Ovary (tissue), 10 donors: ENCODE measurements at places on chromosomes 4 and X. TPM values are rescaled to one million over a fixed set of nuclear protein-coding genes. Genes with fewer than 3 reads are reported as not detected.
A peak's percentile ranks its signal among the peaks of the same experiment; 100 is the strongest.

The GYG2 gene
- 4.3 TPM for total RNA-seq

DNA sequence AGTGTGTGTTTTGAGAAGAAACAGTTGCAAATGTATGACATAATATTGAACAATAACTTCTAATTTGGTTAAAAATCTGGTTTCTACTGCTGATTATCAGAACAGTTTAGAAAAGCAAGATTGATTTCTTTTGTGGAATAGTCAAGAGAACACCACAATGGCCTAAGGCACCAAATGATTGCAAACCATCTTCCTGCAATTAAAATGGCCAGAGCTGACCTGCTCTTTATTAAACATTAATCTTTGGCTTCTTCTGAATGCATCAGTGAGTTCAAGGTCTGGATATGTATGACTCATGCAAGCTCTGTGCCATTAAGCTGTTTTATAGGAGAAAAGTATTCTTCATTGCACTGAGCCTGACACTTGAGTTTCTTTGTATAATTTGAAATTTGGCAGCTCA is 107.8 kb upstream of the PDHA2 start:
- no peak for DNase-seq

GRCh38 chr4:151429957-151430570 is 21.1 kb downstream of the FHIP1A start:
- no peak for DNase-seq

DNA sequence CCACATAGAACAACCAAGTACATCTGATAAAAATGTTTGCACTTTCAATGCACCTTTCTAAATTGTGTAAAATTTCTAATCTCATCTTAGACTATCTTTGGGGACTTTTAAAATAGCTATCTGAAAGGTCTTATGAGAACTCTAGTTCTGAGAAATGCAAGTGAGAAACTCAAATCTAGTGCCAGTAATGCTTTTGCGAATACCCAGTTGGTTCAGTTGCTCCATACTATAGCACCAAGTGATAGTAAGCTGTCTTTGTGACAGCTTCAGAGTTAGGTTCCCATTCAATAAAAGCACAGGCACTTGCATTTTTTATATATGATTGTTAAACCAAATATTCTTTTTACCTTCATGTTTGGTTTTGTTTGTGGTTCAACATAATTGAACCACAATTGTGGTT is 4.5 kb upstream of the ITM2A start:
- DNase-seq, result no peak

The CCSER1 gene
- total RNA-seq, result 8.3 TPM

DNA sequence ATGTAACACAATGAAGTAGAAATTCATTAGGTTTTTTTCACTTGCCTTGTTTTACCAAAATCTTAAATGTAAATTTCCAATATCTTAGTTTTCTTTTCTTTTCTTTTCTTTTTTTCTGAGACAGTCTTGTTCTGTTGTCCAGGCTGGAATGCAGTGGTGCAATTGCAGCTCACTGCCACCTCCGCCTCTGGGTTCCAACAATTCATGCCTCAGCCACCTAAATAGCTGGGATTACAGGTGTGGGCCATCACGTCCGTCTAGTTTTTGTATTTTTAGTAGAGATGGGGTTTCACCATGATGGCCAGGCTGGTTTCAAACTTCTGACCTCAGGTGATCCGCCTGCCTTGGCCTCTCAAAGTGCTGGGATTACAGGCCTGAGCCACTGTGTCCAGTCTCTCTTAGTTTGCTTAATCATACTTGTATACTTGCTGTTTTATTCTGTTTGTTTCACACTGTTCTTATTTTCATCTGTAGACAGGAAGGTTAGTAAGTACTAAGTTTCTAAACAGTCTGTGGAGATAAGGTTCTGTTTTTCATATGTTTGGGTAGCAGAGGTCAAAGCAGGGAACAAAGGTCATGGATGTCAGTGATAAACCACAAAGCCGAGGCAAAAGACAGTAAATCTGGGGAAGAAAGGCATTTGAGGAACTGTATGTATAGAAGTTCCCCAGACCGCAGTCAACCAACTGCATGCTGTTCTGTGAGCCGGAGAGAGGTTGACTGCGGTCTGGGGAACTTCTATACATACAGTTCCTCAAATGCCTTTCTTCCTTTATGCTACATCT is 129.1 kb downstream of the CBR4 start:
- DNase-seq, result no peak

The SPCS3 gene
- 63.8 TPM for total RNA-seq

GRCh38 chr4:166252487-166253402 is 379.7 kb downstream of the TLL1 start:
- DNase-seq, result no peak

The MTMR8 gene
- total RNA-seq, result 4.2 TPM

The STK32B gene
- total RNA-seq, result 2.2 TPM

The UGT8 gene
- total RNA-seq, result 4.5 TPM

DNA sequence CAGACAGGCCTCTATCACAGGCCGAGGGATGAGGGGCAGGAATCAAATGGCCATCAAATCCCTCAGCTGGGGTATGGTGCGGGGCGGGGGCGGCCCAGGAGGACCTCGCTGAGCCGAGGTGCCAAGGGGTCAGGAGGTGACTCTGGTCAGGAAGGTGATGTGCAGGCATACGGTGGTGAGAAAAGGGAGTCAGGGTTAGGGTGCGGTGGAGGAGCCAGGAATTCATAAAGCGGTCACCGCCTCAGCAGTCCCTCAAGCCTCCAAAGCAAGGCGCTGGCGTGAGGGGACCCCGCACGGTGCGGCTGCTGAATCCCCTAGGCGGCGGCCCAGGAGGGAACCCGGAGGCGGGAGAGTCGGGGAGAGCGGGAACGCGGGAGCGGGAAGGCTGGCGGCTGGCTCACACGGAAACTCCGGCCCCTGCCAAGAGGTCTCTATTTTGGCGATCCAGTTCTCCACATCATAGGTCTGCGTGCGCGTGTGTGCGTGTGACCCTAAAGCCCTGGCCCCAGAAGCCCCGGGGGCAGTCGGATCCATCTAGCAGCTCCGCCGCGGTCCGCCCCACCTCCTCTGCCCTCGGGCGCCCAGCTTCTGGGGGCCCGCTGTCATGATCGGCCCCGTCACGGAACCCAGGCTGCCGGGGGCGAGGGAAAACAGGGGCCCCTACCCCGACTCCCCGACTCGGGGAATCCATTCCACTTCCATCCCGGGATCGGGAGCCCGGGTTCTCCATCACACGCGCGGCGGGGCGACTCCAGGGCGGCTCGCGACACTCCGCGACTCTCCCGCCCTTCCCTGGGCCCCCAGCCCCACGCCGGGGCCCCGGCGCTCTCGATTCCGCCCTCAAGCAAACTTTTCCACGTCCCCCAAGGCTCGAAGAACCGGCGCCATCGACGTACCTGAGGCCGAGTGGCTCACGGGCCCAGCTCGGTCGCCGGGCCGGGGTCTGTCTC is 593 bp downstream of the ELF4 start:
- DNase-seq, result peak; percentile 51

DNA sequence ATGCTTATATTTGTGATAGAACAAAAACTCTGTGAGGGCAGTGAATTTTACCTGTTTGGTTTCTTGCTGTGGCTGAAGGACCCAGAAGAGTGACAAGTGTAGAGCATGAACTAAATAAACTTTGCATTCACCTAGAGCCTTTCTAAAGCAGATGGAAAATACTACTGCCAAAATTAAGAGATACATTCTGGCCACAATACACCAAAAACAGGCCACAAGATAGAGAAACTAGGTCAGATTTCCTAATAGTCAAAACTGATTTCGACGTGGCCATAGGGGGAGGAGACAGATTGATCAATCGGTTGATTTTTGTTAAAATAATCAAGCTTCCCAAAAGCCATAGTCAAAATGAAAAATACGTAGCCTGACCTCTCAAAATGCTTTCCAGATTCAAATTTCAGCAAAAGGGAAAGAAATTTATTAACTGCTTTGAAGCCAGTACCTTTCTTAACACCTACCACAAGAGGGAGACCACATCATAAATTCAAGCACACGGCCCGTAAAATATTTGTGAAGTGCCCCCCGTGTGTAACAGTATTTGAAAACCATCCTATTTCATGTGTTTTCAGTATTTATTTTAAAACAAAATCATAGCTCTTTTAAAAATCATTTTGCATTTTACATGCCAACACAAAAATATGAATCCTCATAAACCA is 132.4 kb downstream of the CORIN start:
- no peak for DNase-seq

- DNase-seq, result no peak
Observed at GRCh38 chr4:134533068-134533467, 331.5 kb upstream of the PABPC4L start.

The PAGE1 gene
- total RNA-seq, result not detected

- no peak for DNase-seq
Observed at GRCh38 chrX:5752831-5753230, 475.8 kb downstream of the NLGN4X start.

GRCh38 chr4:73589261-73589847 is 30.9 kb downstream of the RASSF6 start:
- DNase-seq, result no peak

The MGAT4D gene
- total RNA-seq, result not detected

- DNase-seq, result no peak
Observed at GRCh38 chrX:10288373-10288975, 131.7 kb downstream of the CLCN4 start.

DNA sequence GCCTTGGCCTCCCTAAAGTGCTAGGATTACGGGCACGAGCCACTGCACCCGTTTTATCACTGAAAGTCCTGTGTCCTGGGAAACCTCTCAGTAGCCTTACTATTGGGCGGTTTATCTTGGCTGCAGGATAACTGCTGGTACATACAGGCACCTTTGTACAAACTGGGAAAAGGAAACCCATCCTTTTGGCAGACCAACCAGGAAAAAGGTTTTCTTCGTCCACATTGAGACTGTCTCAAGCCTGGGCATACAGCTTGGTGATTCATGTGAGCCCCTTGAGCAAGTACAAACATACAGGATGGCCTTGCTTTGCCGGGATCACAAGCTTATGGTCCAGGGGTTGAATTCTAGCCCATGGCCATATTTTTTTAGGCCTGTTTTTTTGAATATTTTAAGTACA is 32.8 kb downstream of the RWDD4 start:
- peak; percentile 4 for DNase-seq

GRCh38 chr4:88320224-88320779 is 35.9 kb upstream of the PPM1K start:
- no peak for DNase-seq

The CLNK gene
- 0.10 TPM for total RNA-seq

DNA sequence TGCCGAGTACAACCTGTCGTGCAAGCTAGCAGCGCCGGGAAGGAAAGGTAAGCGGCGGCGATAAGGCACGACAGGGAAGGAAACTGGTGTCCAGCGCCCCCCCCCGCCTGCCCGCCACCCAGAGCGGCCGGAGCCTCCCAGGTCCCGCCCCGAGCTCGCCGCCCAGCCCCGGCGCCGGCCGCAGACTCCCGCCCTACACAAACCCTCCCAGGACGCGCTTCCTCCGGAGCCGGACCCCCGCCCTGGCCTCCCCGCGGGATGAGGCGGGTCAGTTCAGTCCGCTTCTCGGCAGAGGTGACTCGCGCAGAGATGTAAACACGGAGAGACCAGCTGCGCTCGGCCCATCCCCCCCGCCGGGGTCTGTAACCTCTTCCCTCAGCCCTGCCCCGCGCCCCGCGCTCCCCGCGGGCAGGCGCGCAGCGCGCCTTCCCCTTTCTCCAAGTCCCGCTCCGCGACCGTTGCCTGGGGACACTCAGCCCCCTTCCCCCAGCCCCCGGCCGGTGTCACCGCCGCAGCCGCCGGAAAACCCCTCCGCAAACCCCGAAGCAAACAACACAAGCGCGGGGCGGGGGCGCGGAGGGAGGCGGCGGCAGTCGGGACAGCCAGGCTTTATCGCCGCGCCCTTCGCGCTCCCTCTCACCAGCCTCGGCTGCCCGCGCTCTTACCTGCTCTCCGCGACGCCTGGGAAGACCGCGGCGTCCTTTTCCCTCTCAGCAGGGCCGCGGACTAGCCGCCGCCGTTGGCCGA is 543 bp downstream of the ELF2 start:
- DNase-seq, result peak; percentile 86

DNA sequence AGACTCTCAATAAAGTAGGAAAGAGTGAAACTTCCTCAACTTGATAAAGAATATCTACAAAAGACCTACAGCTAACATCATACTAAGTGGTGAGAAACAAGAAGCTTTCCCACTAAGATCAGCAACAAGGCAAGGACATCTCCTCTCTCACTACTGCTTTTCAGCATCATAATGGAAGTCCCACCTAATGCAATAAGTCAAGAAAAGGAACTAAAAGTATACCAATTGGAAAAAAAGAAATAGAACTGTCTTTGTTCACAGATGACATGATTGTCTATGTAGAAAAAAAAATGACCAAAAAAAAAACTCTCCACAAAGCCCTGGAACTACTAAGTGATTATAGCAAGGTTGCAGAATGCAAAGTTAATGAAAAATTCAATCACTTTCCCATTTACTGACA is 25.1 kb upstream of the SH3RF1 start:
- DNase-seq, result no peak

DNA sequence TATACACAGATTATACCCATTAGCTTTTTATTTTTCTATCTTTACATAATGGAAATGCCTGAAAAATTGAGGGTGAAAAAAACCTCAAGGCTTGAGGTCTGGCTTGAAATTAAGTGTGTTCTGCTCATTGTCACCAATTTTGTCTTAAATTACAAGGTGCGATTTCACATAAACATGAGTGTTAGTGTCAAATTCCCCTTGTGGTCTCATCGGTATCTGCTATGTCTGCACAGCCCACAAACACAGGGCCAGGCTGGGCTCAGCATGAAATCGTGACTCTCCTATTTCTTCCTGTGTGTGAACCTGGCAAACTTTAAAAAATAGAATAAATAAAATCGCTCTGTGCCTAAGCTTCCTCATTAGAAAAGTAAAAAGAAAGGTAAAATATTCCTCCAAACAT is 109.1 kb downstream of the CRLF2 start:
- no peak for DNase-seq

The PSAPL1 gene
- total RNA-seq, result not detected

DNA sequence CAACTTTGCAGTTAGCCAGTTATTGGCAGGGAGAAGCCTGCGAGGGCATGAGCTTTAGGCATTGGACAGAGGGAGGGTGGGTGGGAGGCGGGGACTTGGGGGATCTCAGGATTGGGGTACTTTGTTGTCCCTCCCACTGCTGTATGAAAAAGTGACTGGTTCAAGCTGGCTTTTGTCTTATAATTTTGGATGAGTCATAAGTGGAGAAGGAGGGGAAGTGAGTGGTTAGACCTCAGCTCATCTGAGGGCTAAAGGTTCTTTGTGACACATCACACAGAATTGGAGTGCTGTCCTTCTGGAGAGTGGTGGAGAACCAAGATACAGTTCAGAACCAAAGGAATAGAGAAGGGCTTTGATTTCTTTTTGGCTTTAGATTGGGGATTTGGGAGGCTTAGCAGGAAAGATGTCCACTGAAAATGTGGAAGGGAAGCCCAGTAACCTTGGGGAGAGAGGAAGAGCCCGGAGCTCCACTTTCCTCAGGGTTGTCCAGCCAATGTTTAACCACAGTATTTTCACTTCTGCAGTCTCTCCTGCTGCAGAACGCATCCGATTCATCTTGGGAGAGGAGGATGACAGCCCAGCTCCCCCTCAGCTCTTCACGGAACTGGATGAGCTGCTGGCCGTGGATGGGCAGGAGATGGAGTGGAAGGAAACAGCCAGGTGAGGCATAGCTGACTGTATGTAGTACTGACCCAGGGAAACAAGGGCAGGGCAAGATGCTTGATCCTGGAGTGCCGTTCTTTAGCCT is at the start of gene SLC4A4:
Gene SLC4A4, plus strand, starts transcription at position 175 of the 748 bp plus-strand sequence.
- DNase-seq, result no peak
